ENCODE measurements at places on chromosomes 2 and 18. TPM values are rescaled to one million over a fixed set of nuclear protein-coding genes. Genes with fewer than 3 reads are reported as not detected.

The MSTN gene
- total RNA-seq, result 0.29 TPM

The CPS1 gene
- 14.9 TPM for total RNA-seq

The CCDC102B gene
- total RNA-seq, result 12.9 TPM

DNA sequence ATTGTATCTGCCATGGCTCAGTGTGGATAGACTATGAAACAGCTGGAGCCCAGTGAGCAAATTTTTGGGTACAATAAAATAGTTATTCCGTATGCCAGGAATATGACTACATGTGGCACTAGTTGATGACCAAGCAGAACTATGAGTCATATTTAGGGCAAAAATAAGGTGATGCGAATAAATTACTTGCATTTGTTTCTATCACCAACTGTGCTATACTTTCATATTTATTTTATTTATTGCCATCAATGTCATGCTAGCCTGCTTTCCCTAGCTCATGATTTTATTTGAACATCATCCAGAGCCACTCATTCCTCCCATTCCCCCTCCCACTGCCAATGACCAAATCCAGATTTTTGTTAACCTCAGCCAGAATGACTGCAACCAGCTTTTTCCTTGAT, 13.3 kb upstream of the FAP start:
- no peaks in the 10 kb centered on the region for H3K36me3 ChIP-seq
- H3K27ac ChIP-seq, result no peak overlapping the region
- no peaks in the 10 kb centered on the region for H3K4me1 ChIP-seq

DNA sequence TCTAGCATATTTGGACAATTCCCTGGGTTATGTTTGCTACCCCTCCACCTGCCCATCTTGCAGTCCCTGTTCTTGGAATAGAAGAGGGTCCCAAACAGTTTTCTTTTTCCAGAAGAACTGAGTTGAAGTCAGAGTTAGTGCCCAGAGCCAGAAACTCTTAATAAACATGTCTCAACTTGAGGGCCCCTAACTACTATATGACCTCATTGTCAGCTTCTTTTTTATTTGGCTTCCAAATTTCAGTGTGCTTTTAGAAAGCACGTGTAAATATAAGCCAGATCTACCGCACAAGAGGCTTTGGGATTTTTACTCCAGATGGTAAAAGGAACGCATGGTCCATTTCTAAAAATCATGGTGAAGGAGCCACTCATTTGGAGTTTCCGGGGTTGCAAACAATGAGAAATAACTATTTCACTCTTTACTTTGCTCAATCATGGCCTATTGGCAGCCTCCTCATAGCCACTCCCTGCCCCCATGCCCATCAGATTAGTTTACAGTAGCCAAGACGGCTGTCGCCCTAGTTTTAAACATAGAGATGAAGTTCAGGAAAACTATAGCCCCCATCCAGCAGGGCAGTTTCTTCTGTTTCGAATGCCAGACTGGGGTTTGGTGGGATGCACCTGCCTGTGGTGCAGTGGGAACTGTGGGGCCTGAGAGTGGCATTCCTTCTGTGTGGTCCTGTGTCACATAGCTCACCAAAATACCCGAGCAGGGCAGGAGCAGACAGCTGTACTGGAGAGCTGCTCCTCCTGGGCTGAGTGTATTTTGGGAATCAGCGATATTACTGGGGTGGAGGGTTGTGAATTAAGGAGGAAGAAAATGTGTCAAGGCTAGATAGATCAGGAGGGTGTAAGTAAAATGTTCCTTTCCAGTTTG, 1.7 kb downstream of the MAPRE3 start:
- no peaks in the 10 kb centered on the region for H3K36me3 ChIP-seq
- no peak overlapping the region for H3K4me3 ChIP-seq
- peaks cover 5% of the 10 kb centered on the region for H3K4me1 ChIP-seq
- no peak overlapping the region for H3K27ac ChIP-seq

- DNase-seq, result peak; percentile 96
- peak within 1 kb of the TSS; percentile 77 for H3K27ac ChIP-seq
- H3K36me3 ChIP-seq, result no peaks in the 10 kb centered on the region
- peaks cover 39% of the 10 kb centered on the region for H3K4me1 ChIP-seq
- no peak within 1 kb of the TSS for H3K4me3 ChIP-seq
These were observed at the start of gene PROM2 for GRCh38 chr2:95274291-95275150. Gene PROM2, plus strand, starts transcription at chr2:95274449. Its CDS starts 137 bp downstream, at chr2:95274586.

GRCh38 chr18:54737986-54738385, 90.3 kb upstream of the RAB27B start:
- H3K27me3 ChIP-seq, result no peaks in the 10 kb centered on the region
- no peak for DNase-seq
- no peak overlapping the region for H3K4me3 ChIP-seq
- H3K36me3 ChIP-seq, result no peaks in the 10 kb centered on the region
- H3K4me1 ChIP-seq, result no peaks in the 10 kb centered on the region
- no peak overlapping the region for H3K27ac ChIP-seq

GRCh38 chr2:64485961-64486360, 32.0 kb downstream of the LGALSL start:
- no peak overlapping the region for H3K4me3 ChIP-seq
- H3K36me3 ChIP-seq, result no peaks in the 10 kb centered on the region
- H3K27ac ChIP-seq, result no peak overlapping the region
- H3K4me1 ChIP-seq, result no peaks in the 10 kb centered on the region

DNA sequence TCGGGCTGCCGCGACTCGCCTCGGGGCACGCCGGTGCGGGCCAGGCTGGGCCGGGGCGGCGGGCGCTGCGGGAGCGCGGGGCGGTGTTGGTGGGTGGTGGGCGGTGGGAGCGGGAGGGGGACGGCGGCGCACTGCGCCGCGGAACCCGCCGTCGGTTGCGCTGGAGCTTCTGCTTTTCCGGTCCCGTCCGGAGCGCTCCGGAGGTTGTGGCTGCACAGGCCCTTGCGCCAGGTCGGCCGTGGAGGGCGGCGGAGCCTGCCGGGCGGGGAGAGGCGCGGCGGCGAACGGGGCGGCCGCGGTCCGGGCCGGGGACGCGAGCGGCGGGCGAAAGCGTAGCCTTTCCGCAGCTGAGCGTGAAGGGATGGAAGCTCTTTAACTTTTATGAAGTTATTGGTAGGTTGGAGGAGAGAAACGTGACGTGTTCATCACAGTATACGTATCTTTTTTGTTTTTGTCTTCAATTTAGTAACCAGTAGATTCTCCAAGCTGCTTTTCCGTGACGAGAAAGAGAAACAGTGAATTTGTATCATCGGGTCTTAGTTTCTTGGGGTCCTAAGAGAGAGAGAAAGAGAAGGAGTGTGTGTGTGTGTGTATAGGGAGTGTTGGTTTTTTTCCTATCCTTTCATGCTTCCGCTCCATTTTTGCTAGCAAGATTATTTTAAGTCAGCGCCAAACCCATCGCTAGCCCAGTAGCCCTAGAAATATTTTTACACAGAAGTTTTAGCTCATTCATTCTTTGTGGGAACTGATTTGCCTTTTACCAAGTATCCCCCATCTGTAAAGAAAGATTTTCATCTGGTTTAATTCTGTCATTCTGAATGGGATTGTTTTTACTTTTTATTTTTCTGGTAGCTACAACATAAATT, 535 bp downstream of the ATG4B start:
- H3K36me3 ChIP-seq, result peaks cover 7% of the 10 kb centered on the region
- DNase-seq, result peak; percentile 25
- H3K4me3 ChIP-seq, result peak overlapping the region; percentile 82
- H3K4me1 ChIP-seq, result peaks cover 20% of the 10 kb centered on the region

DNA sequence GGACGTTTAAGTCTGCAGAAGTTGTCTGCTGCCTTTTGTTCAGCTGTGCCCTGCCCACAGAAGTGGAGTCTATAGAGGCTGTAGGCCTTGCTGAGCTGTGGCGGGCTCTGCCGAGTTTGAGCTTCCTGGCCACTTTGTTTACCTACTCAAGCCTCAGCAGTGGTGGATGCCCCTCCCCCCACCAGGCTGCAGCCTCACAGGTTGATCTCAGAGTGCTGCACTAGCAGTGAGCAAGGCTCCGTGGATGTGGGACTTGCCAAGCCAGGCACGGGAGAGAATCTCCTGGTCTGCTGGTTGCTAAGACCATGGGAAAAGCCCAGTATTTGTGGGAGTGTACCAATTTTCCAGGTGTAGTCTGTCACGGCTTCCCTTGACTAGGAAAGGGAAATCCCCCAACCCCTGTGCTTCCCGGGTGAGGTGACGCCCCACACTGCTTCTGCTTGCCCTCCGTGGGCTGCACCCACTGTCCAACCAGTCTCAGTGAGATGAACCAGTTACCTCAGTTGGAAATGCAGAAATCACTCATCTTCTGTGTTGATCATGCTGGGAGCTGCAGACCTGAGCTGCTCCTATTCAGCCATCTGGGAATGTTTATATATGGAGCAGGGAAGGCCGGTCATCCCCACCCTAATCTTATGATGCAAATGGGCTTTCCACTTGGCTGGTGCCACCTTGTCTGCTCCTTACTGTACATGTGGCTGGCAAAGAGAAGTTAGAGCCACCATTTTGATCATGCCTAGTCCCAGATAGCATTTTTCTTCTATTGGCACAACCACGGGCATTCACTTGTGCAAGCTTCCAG, 156.9 kb upstream of the ITGA6 start:
- no peak overlapping the region for H3K27ac ChIP-seq
- no peaks in the 10 kb centered on the region for H3K36me3 ChIP-seq

GRCh38 chr2:24576617-24577016, 85.6 kb downstream of the NCOA1 start:
- no peaks in the 10 kb centered on the region for H3K36me3 ChIP-seq
- H3K27me3 ChIP-seq, result no peaks in the 10 kb centered on the region
- DNase-seq, result no peak
- no peak overlapping the region for H3K27ac ChIP-seq

GRCh38 chr2:166074430-166074829, 53.4 kb downstream of the SCN1A start:
- no peak overlapping the region for H3K4me3 ChIP-seq
- no peak overlapping the region for H3K27ac ChIP-seq
- no peaks in the 10 kb centered on the region for H3K27me3 ChIP-seq

DNA sequence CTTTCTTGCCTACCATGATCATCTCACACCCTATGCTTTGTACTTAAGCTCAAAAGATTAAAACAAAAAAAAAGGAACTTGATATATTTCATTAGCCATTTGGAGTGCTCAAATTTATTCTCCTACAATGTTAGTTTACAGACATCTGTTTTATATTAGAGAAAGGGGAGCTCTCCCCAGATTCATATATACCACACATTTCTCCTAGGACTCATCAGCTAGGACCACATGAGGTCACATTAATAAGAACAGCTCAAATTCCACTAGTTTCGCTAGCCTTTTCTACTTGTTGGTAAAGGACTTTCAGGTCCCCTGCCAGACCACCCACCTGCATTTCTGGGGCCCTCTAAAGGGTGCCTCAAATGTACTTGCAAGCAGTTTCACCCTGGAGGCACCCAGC, 151.2 kb upstream of the MMADHC start:
- no peaks in the 10 kb centered on the region for H3K27me3 ChIP-seq
- H3K4me3 ChIP-seq, result no peak overlapping the region
- DNase-seq, result no peak
- no peaks in the 10 kb centered on the region for H3K36me3 ChIP-seq
- no peak overlapping the region for H3K27ac ChIP-seq

DNA sequence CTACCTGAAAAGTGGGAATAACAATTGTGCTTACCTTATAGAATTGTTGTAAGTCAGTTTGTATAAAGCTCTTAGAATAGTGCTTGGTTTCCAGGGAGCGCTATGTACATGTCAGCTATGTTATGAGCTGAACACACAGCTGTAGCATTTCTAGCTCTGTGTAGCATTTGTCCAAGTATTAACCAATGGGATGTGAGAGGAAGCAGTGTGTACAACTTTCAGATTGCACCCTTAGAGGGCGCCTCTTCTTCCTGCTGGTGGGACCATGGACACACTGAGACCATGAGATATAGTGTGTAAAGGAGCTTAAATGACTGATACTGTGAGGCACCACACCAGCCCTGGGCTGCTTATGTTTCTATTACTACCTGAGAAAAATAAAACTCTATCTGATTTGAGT, 380.2 kb downstream of the LNPK start:
- no peak for DNase-seq
- no peak overlapping the region for H3K4me3 ChIP-seq
- H3K27me3 ChIP-seq, result no peaks in the 10 kb centered on the region
- H3K4me1 ChIP-seq, result no peaks in the 10 kb centered on the region
- H3K36me3 ChIP-seq, result no peaks in the 10 kb centered on the region

DNA sequence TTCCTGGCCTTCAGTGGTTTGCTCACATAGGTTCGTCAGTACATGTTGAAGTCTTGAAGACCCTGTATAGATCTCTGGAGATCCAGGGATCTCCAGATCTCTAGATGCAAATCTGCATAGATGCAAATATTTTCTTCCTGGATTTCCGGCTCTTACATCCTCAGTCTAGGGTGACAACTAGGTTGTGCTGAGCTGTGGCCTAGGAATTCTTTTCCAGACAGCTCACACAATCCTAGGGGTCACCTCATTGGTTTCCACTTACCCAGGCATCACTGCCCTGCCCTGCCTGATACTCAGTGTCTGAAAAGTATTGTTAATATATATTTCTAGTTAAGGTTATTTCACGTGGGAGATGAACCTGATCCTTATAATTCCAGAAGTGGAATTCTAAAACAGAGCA, 105.1 kb upstream of the TTC27 start:
- peaks cover 37% of the 10 kb centered on the region for H3K36me3 ChIP-seq
- no peaks in the 10 kb centered on the region for H3K4me1 ChIP-seq
- no peak overlapping the region for H3K27ac ChIP-seq

DNA sequence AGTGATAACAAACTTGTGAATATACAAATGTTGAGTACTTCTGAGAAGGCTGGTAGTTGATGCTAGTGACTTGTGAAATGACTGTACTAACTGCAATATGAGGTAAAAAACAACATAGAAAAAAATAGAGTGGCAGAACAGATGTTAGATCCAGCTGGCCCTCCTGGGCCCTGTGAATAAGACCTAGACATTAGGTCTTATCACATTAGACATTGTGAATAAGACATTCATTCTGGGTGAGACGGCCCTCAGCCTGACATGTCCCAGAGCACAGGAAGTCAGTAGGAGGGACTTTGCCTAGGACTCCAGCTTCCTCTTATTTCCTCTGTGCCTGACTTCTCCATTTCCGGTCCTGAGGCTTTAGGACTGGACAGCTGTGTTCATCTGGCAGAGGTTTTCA, 22.9 kb downstream of the DOK1 start:
- no peaks in the 10 kb centered on the region for H3K36me3 ChIP-seq
- no peak overlapping the region for H3K27ac ChIP-seq
- no peak overlapping the region for H3K4me3 ChIP-seq

DNA sequence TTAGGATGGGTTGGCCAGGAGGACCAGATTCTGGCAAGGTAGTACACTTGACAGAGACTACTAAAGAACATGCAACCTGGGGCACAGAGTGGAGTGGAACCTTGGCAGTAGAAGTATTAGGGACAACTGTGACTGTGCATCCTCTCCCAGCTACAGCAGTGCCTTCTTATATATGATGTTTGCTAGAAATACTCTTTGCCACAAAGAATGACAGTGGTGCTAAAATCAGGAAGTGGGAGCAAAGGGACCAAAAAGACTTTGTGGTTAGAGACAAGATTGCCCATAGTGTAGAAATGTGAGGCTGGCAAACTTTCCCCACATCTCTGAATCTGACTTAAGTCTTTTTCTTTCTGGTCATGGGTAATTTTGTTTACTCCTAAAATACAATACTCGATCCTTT, 9.4 kb upstream of the SLC38A11 start:
- H3K4me1 ChIP-seq, result no peaks in the 10 kb centered on the region
- no peaks in the 10 kb centered on the region for H3K27me3 ChIP-seq
- H3K36me3 ChIP-seq, result no peaks in the 10 kb centered on the region
